GM23248 (cell line): ENCODE measurements at places on chromosomes 4 and X.

- no peaks in the 10 kb centered on the region for H3K27me3 ChIP-seq
- DNase-seq, result peak; percentile 94
- H3K4me1 ChIP-seq, result peaks cover 91% of the 10 kb centered on the region
- peaks cover 22% of the 10 kb centered on the region; the same call in 1 of the 2 replicates for H3K36me3 ChIP-seq
- H3K4me3 ChIP-seq, result peak overlapping the region; percentile 77
These were observed 67.3 kb downstream of the AFAP1 start for GRCh38 chr4:7872264-7872771.

DNA sequence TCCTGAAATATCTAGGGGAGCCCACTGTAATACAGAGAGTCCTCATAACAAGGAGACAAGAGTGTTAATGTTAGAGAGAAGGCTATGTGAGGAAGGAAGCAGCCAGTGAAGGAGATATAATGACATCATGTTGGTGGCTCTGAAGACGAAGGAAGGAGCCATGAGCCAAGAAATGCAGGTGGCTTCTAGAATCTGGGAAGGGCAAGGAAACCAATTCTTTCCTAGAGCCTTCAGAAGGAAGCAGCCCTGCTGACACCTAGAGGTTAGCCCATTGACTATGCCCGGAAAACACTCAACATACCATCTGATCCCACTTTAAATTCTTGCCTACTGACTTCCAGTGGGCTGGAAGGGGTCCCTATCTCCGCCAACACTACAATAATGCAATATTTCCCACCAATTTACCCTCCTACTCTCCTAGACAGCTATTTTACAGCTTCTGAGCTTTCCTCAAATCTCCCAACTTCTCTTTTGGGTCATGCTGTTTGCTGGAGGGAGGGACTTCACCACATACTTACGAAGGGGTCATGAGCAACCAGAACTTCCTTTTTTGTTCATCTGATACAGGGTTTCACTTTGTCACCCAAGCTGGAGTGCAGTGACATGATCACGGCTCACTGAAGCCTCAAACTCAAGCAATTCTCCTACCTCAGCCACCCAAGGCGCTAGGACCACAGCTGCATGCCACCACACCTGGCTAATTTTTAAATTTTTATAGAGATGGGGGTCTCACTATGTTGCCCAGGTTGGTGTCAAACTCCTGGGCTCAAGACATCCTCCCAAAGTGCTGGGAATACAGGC is 25.2 kb upstream of the G3BP2 start:
- H3K36me3 ChIP-seq, result no peaks in the 10 kb centered on the region
- no peaks in the 10 kb centered on the region for H3K27me3 ChIP-seq
- DNase-seq, result no peak
- H3K4me3 ChIP-seq, result no peak overlapping the region

DNA sequence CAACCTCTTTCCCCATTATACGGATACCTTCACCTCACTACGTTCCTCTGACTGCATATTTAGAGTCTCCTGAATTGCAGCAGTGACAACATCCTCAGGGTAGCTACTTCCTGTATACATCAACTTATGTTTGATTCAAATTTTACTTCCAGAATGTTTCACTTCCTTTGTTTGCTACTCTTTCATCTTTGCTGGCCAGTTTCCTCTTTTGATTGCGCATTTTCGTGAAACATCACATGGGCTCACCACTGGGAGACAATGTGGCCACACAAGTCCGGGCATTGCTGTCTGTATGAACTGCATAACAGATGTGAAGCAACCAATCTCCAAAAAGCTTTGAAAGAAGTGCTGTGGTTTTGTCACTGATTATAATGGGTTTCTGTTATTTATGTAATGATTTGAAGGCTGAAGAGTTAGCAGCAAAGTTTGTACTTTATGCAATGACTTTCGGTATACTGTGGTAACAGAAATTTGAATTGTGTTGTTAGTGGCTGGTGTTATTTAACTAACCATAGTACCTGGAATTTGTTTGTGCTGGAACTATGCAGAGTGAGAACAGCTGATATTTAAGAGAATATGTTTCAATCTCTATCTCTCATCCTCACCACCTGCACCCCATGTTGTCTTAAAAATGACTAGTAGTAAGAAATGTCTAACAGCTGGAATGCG is 7.4 kb downstream of the SNCA start:
- no peak for DNase-seq
- H3K27ac ChIP-seq, result no peak overlapping the region
- no peaks in the 10 kb centered on the region for H3K4me1 ChIP-seq
- H3K27me3 ChIP-seq, result peaks cover 3% of the 10 kb centered on the region
- H3K4me3 ChIP-seq, result no peak overlapping the region

- no peak for DNase-seq
- no peak overlapping the region for H3K4me3 ChIP-seq
- H3K4me1 ChIP-seq, result peaks cover 2% of the 10 kb centered on the region; the same call in 1 of the 2 replicates
- H3K36me3 ChIP-seq, result no peaks in the 10 kb centered on the region
- no peak overlapping the region for H3K27ac ChIP-seq
These were observed 94.9 kb upstream of the TRIM2 start for GRCh38 chr4:153109296-153109849.

DNA sequence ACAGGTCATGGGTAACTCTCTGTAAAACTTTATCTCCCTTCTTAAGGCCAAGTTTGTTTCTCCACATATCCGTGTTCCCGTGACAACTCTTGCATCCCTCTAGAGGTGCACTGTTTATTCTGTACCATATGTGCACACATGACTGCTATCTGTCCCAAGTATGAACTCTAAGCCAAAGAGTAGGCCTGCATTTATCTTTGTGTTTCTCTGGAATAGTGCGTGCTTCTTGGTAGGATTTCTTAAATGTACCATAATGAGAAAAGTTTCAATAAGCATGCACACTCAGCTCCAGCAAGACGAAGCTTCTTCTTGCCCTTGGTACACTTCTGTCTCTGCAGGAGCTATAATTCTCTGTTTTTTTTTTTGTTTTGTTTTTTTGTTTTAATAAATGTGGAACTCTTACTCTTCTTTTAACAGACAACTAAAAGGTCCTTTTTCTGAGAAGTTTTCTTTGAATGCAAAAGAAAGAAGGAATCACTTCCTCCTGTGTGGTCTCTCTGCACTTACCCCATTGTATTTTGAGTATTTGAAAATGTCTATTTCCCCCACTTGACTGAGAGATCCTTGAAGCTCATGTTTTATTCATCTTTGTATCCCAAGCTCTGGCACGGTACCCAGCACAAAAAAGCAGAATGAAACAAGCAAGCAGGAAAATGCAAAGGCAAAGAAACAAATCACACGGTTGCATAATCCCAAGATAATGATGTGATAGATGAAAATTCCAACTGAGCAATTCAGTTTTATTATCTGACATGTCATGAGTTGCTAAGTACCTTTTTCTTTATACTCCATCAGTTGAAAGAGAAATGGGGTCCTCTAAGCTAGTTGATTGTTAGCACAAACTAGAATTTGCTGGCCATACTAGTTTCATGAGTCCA is 521.9 kb upstream of the BOD1L1 start:
- no peak overlapping the region for H3K4me3 ChIP-seq
- no peaks in the 10 kb centered on the region for H3K27me3 ChIP-seq
- no peaks in the 10 kb centered on the region for H3K4me1 ChIP-seq
- no peaks in the 10 kb centered on the region for H3K36me3 ChIP-seq

- no peaks in the 10 kb centered on the region for H3K4me1 ChIP-seq
- H3K27ac ChIP-seq, result no peak overlapping the region
- no peak for DNase-seq
- no peaks in the 10 kb centered on the region for H3K36me3 ChIP-seq
- H3K4me3 ChIP-seq, result no peak overlapping the region
These were observed 305.9 kb downstream of the IDS start for GRCh38 chrX:149198980-149199732.
